ENCODE measurements at places on chromosomes 13 and 19.

DNA sequence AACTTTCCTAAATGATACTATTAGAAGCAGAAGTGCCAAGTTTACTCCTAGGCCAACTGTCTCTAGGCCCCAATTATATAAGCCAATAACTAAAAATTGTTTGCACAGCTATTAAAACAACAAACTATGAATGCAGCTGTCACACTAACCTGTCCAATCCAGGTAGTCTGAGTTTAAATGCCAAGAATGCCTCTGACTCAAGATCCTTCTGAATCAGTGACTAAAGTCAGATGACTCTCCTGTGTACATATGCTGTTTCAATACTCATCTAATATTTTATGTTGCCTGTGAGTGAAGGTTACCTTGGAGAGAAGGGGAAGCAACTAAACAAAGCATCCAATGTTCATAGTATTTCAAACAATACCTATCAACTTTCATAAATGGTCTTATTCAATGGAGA, 257.0 kb downstream of the ENOX1 start:
- DNase-seq = no peak

DNA sequence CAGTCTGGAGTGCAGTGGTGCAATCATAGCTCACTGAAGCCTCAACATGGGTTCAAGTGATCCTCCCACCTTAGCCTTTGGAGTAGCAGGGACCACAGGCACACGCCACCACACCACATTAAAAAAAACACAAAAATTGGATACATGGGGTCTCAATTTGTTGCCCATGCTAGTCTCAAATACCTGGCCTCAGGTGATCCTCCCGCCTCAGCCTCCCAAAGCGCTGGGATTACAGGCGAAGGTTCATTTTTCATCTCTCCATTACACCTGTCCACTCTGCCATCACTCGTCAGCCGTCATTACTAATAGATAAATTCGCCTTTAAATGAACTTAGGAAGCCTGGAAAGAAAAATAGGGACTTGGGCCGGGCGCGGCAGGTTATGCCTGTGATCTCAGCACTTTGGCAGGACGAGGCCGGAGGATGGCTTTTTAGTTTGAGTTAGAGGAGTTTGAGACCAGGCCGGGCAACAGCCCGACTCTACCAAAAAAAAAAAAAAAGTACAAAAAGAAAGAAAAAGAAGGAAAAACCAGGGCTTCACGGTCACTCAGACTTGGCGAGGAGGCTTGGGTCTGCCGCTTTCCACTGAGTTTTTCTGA, 685 bp upstream of the SUPT5H start:
- DNase-seq = no peak

DNA sequence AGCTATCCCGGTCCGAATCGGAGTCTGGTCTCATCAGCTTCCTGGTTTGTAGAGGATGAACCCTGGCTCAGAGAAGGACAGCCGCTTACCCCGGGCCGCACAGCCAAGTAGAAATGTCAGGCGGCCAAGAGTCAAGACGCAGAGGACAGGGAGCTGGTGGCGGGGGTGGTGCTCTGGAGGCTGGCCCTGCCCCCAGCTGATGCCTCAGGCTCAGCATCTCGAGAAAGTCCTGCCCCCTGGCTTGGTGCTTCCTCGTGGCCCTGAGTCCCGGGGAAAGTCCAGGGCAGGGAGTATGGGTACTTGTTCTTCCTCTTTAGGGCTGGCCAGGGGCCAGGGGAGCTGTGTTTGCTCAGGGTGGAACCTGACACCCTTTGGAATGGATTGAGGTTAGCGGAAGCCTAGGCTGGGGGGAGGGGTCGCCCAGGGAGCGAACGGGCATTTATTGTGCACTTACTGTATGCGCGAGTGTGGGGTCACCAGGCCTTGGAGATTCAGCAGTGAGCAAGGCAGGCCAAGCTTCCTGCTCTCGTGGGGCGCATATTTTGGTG, 2.2 kb downstream of the TJP3 start:
- DNase-seq = no peak

GRCh38 chr13:32581177-32581786, 5.0 kb upstream of the PDS5B start:
- DNase-seq = no peak

GRCh38 chr13:80783926-80784565, 443.1 kb upstream of the SPRY2 start:
- no peak for DNase-seq

DNA sequence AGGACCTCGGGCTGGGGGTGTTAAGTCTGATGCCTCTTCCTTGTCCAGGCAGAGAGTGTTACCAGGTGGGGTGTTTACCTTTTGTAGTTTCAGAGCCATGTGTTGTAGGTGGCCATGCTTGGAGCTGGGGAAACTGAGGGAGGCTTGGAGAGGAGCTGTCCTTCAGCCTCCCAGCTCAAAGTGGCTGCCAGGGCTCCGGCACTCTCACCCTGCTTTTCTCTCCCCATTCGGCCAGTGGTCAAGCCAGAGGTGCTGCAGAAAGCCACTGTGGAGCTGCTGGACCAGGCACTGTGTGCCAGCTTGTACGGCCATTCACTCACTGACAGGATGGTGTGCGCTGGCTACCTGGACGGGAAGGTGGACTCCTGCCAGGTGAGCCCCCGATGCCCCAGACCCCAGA, 17.4 kb downstream of the TIMM13 start:
- no peak for DNase-seq

DNA sequence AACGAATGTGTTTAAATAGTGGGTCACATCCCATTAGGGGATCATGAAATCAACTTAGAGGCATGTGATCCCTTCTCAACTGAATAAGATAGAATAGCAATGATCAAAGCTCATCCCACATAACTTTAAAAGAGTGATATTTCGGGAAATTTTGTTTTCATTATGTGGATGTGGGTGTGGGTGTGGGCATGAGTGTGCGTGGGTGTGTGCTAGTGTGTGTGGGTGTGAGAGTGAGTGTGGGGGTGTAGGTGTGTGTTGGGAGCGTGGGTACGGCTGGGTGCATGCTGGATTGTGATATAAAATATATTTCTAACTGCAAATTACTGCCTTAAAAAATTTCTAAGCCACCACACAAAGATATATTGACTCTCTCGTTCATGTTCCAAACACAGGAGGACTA, 15.9 kb downstream of the RXFP2 start:
- DNase-seq = no peak

DNA sequence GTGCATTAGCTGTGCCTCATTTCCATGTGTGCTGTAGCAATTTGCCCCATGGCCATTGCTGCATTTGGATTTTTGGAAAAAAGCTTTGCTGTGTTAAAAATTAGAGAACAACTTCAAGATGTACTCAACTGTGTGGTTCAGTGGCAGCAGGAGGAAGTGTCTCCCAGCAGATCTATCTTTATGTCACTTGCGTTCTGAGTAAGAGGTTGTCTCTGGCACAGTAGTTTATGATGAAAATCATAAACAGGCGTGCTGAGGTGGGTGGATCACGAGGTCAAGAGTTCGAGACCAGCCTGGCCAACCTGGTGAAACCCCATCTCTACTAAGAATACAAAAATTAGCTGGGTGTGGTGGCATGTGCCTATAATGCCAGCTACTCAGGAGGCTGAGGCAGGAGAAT, 29.0 kb upstream of the RNF17 start:
- DNase-seq = no peak

GRCh38 chr13:29799041-29799440, 51.4 kb downstream of the UBL3 start:
- DNase-seq = no peak

- no peak for DNase-seq
Measured at GRCh38 chr13:70703755-70704154, 595.5 kb upstream of the KLHL1 start.

DNA sequence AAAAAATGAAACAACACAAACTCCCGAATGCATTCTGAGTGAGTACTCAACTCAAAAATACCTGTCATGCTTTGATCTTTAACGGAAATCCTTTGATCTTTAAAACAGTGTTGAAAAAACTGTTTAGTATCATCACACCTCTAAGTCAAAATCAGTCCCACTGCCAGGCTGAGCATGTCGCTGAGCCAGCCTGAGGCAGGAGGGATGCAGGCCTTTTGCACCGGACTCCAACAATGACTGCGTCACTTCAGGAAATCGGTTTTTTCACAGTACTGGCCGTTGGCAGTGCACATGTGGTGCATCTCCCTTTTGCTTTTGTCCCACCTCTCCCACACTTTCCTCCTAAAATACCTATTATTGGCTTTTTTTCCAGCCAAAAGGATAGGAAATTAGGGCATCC, 78.2 kb downstream of the SHISA2 start:
- DNase-seq = no peak

- no peak for DNase-seq
Measured at GRCh38 chr13:113820813-113821651, 42.8 kb downstream of the GAS6 start.

GRCh38 chr19:10800488-10800887, 35.5 kb downstream of the TMED1 start:
- DNase-seq = no peak

DNA sequence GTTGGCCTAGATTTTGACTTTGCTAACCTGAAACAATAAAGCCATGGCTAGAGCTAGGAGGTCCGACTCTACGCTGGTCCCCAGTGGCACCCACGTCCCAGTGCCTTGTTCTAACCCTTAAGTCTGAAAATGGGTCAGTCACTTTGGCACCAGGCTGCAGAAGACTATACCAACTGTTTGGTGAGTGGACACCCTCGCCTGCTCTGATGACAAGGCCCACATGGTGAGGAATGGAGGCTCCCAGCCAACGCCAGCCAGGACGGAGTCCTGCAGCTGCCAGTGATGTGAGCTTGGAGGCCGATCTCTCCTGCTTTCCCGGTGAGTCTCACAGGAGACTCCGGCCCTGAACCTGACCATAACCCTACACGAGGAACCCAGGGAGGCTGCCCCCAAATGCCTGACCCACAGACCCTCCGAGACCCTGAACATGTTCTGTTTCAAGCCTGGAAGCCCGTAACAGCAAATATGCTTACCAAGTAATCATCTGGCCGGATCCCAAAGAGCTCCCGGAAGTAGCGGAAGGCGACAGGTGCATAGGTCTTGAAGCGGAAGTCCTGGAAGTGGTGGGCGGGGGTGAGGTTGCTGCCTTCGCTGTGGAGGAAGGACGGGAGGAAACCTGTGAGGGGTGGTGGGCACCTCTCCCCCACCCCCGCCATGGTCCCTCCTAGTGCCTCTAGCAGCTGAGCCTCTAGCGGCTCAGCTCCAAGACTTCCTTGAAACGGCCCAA, 34.1 kb upstream of the CACTIN start:
- DNase-seq = no peak

DNA sequence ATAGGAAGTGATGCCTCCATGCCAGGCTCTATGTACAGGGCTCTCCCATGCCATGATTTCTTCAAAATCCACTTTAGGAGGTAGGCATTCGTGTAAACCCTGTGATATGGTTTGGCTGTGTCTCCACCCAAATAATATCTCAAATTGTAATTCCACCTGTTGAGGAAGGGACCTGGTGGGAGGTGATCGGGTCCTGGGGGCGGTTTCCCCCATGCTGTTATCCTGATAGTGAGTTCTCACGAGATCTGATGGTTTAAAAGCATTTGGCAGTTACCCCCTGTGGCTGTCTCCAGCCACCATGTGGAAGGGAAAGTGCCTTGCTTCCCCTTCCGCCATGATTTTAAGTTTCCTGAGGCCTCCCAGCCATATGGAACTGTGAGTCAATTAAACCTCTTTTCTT, 8.1 kb downstream of the SARS2 start:
- no peak for DNase-seq

DNA sequence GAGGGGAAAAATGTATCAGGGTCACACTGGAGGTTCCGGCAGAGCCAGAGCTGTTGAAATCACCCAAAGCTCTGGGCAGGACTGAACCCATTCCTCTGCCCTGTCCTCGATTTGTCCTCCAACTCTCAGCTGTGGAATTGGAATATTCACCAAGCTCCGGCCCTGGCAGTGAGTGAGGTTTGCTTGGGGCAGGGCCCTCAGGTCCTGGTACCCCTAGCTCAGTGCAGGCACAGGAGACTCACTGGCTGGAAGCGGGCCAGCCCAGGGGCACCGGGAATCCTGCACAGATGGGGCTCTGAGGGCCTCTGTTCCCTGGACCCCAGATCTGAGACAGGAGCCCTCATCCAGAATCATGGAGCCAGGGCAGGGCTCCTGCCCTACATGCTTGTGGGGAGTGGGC, 1322.3 kb downstream of the UQCRFS1 start:
- DNase-seq = no peak

GRCh38 chr19:55353803-55354697, 469 bp downstream of the COX6B2 start:
- no peak for DNase-seq

GRCh38 chr13:28031896-28032288, 43.4 kb upstream of the URAD start:
- no peak for DNase-seq

GRCh38 chr13:59710996-59711701, 452.6 kb downstream of the DIAPH3 start:
- DNase-seq = peak; percentile 37

DNA sequence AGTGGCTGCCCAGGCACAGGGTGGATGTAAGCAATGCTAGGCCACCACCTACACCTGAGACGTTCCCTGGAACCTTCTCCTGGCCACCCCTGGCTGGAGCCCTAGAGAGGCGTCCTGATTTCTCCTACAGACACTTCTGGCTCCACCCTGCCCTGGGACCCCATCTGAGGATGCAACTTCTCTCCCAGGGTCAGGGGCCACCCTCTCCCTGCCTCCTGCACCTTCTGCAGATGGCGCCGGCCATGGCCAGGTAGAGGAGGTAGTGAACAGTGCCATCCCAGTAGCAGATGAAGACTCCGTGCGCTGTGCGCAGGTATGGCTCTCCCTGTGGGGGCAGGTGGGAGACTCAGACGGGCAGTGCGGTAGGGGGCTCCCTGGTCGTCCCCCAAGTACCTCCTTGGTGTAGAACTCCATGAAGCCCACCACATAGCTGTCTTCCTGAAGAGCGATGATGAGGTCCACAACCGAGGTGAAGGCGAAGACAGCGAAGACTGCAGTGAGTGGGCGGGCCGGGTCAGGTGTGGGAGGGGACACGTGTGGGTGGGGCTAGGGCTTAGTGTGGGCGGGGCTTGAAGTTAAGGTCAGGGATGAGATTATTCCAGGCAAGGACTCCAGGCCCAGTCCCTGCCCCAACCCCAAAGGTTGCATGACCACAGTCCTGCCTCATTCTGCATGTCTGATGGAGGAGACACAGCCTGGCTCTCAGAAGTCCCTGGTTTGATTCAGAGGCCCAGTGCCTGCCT, 3.0 kb downstream of the TM6SF2 start:
- no peak for DNase-seq
